ENCODE measurements at places on chromosomes 3 and 15.

DNA sequence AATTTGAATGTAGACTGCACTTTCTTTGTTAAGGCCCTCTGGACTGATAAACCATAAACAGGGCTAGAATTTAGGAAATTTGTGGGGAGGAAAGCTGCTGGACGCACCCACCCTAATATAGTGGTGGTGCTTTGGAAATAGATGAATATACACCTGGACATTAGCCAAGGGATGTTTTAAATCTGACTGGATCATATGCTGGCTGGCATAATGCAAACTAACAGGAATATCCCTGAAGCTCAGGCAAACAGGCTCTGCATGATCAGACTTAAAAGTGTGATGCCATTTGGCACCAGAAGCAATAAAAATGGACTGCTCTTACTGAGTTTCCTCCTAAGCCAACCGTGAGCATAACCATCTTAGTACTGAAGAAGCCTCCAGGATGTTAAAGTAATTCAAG lies 465.8 kb upstream of the ROBO1 start:
- DNase-seq, result no peak

DNA sequence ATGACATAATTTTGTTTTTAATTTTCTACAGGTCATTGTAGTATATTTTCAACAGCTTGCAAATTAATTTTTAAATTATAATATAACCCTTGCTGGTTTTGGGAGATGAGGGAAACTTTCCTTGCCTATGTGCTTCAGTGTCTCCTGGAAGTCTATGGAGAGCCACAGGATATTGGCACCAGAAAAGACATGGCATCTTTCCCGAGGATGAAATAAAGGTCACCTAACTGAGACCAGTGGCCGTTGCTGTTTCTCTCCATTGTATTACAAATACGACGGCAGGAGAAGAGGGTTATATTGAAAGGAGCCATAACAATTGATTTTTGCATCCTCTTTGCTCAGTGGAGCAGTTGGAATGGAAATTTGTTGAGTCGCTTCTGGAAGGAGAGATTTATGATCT lies 19.9 kb upstream of the AQP9 start:
- DNase-seq, result no peak

GRCh38 chr3:48038971-48039481 lies 22.8 kb upstream of the MAP4 start:
- no peak for DNase-seq

GRCh38 chr3:143538577-143538981 lies 309.7 kb downstream of the SLC9A9 start:
- no peak for DNase-seq

DNA sequence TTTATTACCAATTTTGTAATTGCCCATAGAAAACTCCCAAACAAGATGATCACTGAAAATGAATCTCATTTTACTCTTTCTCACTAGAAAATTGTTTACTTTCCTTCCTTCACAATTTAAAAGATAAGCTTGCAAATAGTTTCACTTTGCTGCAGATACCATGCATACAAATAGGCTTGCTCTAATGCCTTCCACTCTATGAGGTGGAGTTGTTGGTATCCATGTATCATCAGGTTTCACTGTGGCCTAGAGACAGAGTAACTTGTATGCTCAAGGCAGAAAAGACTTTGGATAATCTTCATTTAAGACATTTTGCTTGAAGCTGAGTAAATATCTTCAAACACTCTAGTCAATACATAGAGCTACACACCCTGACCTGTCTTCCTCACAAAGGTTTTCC lies 60.8 kb downstream of the RYK start:
- no peak for DNase-seq
